Stomach (tissue), 19 donors: ENCODE measurements at places on chromosomes 2 and 18. TPM values are rescaled to one million over a fixed set of nuclear protein-coding genes. Genes with fewer than 3 reads are reported as not detected.

- DNase-seq: no peak
These were observed 17.8 kb downstream of the NPC1 start for GRCh38 chr18:23568281-23569138.

DNA sequence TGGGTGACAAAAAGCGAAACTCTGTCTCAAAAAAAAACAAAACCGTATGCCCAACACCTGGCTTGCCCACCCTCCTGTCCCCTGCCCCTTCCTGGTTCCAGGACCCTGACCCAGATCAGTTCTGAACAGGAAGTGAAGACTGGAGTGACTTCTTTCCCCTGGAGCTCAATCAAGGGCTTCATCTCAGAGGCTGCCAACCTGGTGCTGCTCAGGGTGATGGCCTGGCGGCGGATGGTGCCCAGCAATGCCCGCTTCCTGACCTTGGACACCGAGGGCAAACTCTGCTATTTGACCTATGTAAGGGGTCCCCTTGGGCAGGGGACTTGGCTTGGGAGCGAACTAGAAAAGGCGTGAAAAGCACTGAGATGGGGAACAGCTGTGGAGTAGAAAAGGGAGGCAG, 5.9 kb downstream of the CATIP start:
- DNase-seq: no peak

- DNase-seq: no peak
These were observed 117.1 kb downstream of the RAD51AP2 start for GRCh38 chr2:17401096-17401495.

GRCh38 chr2:109384308-109385271, 229.2 kb downstream of the SEPTIN10 start:
- DNase-seq: no peak

CCDC141 gene
- polyA plus RNA-seq: 0.10 TPM

- no peak for DNase-seq
These were observed 109.2 kb upstream of the MAP2 start for GRCh38 chr2:209314653-209315052.

- no peak for DNase-seq
These were observed 30.3 kb downstream of the KIF1A start for GRCh38 chr2:240789501-240790369.

MAB21L4 gene
- polyA plus RNA-seq: 6.0 TPM

- no peak for DNase-seq
These were observed 5.3 kb downstream of the MFSD6 start for GRCh38 chr2:190413421-190413820.

- no peak for DNase-seq
These were observed 464.5 kb upstream of the MYT1L start for GRCh38 chr2:2795438-2796091.

GRCh38 chr18:26696786-26697185, 148.4 kb upstream of the KCTD1 start:
- no peak for DNase-seq

NPPC gene
- polyA plus RNA-seq: not detected

- DNase-seq: no peak
These were observed 348.1 kb downstream of the TGIF1 start for GRCh38 chr18:3798032-3798431.

- DNase-seq: no peak
These were observed 14.1 kb downstream of the CTDP1 start for GRCh38 chr18:79693561-79694205.

GRCh38 chr2:133682906-133683305, 114.6 kb upstream of the NCKAP5 start:
- DNase-seq: no peak

GRCh38 chr2:11481789-11482472, 16.0 kb upstream of the E2F6 start:
- peak; percentile 34 for DNase-seq

GRCh38 chr18:36638224-36638623, 190.6 kb downstream of the TPGS2 start:
- no peak for DNase-seq
